ENCODE measurements at places on chromosomes 7 and 10.

- DNase-seq: no peak
Observed at GRCh38 chr10:99394761-99395386, 35.5 kb downstream of the GOT1 start.

DNA sequence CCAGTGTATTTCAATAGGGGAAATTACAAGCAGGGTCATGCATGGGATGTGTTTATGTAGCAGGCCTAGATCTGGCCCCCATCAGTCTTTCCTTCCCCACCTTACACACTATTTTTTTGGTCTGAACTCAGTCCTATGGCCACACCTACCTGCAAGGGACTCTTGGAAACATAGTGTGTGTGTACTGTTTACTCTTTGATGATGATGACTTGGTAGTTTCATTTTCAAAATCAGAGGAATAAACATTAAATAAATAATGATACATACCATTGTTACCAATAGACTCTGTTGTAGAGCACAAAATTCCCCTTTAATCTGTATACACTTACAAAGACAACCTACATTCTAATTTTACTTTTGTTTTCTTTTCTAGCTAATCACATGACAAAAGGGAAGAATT lies 191.0 kb downstream of the ZEB1 start:
- DNase-seq: no peak

DNA sequence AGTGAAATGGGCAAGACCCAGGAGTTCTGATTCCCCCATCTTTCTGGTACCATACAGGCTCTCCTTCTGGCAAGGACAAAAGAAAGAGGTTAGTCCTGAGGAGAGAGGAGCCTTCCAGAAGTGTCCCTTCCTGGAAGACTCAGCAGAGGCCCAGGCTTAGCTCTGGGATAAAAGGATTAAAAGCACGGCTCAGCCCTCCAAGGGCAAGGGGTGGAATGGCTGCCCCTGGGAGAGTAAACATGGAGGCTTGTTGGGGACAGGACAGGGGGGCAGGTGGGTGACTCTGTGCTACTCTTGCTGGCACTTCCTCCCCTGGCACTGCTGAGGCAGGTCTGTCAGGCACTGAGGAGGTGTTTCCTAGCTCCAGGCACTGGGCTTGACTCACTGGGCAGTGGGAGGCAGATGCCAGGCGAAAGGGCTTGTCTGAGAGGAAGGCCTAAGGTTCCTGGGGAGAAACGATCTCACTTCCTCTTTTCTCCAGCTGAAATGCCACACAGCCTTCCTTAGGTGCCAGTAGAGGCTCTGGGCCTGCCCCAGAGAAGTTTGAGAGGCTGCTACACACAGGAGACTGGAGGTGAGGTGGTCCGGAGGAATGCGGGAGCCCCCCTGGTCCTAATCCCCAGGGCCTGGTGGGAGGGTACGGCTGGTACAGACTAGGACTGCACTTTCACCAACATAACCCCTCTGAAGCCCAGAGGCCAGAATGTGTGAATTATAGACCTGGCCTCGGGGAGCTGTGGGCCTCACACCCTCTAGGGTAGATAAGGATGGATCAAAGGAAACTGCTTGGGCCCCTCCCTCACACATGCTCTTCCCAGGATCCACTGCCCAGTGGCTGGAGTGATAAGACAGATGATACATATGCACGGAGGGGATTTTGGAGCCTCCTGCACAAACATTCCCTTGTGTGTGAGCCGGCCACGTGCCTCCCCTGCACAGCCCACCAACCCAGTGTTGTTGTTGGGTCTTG lies 63.2 kb upstream of the PODXL start:
- no peak for DNase-seq

DNA sequence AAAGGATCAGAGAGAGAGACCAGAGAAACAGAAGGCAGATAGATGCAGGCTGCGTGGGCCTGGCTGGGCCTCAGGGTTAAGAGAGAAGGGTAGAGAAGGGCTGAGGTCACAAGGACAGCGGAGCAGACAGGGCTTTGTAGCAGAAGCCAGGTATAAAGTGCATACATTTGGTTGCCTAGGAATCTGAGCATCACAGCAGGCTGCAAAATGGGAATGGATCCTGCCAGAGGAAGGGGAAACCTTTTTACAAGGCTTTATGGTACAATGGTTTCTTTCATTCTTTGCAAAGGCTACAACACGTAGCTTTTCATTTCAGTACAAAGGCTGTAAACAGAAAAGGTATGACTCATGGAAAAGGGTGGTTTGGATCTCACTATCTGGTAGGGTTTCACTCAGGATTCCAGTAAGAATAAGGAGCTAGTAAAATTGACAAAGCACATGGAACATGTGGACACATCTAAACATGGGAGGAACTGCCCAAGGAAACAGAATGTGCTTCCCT lies 275.1 kb downstream of the DOCK4 start:
- DNase-seq: peak; percentile 98

GRCh38 chr7:929311-929711 lies 25.2 kb downstream of the ADAP1 start:
- no peak for DNase-seq

GRCh38 chr7:103824251-103824650 lies 165.2 kb downstream of the RELN start:
- no peak for DNase-seq

DNA sequence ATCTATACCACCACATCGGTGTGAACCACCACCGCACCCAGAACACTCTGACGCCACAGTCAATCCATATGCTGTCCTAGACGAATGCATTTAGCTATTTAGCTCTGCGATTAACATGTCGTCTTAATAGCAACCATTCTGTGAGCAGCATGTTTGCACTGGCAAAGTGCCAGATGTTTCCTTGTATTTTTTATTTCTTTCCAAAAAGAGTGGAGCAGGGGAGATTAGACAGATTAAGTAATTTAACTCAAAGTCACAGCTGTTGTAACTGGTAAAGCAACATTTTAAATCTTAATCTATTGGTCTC lies 57.0 kb upstream of the ARL4A start:
- no peak for DNase-seq

DNA sequence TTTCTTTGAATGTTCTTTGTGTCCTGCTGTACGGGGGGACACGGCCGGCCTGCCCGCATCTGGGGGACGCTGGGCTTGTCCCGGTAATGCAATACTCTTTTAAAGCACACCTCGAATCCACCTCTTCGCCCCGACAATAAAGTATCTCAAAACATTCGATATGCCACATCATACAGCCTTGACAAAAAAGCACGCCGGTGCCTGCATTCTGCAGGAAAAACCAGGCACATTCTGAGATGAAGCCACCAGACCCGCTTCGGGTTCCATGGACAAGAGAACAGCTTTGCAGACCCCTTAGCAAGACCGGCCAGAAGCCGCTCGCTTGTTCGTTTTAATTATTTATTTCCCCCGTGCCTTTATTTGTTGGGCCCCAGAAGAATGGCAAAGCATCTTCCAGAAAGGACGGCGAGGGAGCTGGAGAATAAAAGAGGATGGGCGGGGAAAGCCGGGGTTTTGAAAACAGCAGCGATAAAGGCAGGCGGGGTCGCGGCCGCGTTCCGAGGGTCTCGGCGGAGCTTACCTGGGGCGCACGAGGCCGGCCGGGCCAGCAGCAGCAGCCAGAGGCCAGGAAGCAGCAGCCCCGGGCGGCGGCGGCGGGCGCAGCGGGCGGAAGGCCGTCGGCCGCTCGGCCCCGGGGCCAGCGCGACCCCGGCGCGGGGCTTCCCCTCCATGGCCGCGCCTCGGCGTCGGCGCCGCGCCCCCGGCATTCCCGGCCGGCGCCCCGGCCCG lies 462 bp downstream of the KIAA1549 start:
- peak; percentile 14 for DNase-seq

DNA sequence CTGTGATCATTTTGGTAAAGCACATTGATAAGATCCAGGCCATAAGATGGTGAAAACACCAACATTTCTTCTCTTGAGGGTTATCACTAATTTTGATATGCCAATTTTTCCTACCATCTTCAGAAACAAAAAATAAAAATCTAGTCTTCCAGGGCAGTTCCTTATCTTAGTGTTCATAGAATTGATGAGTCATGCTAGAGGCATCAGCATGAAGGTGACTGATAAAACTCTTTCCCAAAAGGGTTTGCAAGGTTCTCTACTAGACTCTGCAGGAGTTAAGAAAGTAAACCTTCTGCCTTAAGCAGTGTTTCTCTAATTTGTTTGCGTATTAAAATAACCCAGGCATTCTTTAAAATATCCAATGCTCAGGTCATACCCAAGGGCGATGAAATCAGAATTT lies 483.1 kb upstream of the CNTNAP2 start:
- no peak for DNase-seq

DNA sequence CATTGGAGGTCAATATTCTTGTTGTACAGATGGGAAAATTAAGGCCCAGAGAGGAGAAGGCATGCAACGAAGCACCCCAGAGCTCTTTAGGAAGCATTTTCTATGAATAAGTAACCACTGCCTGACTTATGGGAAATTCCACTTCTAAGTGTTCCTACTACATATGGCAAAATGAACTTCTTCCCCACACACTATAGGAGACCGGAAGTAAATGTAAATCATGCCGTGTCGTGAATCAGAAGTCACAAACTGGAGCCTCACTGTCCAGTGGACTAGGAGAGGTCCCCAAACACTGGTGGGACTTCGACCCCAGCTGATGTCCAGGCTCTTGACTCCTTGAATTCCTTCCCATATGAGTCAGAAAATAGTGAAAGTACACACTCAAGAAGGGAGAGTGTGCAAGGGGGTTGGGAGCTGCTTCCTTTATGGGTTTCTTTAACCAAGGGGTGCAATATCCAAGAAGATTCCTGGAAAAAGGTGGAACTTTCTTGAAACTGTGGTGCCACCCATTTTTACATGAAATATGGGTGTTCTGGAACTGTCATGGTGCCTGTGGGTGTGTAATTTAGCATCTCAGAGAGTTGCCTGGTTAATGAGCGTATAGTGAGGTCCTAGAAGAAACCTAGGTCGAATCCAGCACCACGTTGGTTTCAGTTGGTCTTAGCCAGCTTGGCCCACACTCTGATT lies 6.7 kb downstream of the RASSF4 start:
- no peak for DNase-seq

- DNase-seq: peak; percentile 81
Observed at GRCh38 chr7:154928136-154929005, 74.6 kb downstream of the PAXIP1 start.

DNA sequence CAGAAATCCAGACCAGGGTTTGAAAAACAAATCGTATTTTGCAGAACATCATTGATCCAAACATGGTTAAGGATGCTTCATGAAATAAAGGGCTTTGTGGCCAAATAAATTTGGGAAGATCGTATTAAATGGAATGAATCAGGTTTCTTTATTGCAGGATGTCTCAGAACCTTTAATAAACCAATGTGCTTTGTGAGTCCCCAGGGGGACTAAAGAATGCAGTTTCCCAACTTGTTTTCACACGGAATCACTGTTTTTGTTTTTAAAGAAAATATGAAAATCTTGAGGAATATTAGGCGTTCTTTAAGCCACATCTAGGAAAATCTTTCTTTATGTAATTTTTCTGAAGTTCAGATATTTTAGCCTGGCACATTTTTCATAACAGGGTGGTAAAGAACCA lies 16.8 kb upstream of the CCDC172 start:
- no peak for DNase-seq

DNA sequence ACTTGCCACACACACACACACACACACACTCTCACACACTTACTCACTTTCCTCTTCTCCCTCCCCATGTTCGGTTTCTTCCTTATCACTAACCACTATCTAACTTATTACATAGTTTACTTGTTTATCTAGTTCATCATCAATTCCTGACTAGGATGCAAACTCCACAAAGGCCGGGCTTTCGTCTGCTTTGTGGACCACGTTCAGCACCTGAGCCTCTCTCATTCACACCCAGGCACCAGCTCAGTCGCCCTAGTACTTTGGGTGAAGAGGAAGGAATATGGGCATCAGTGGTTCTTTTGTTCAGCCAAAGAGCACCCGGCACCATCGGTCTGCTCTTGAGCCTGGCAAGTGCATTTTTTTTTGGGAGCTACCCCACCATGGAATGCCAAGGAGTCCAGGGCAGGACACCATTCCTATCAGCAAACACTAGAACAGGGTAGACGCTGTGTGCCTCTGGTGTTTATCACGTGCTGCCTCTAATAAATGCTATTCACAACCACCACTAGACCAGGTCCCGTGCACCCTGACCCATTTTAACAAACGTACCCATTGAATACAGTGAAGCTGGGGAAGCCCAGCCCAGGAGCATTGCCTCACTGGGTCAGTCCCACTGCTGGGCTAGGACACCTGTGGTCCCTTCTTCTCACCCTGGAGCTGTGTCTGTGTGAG lies 2.2 kb downstream of the C10orf67 start:
- no peak for DNase-seq

GRCh38 chr10:35552650-35553342 lies 52.3 kb upstream of the GJD4 start:
- DNase-seq: no peak

GRCh38 chr7:104773796-104774195 lies 240.2 kb upstream of the KMT2E start:
- DNase-seq: no peak

DNA sequence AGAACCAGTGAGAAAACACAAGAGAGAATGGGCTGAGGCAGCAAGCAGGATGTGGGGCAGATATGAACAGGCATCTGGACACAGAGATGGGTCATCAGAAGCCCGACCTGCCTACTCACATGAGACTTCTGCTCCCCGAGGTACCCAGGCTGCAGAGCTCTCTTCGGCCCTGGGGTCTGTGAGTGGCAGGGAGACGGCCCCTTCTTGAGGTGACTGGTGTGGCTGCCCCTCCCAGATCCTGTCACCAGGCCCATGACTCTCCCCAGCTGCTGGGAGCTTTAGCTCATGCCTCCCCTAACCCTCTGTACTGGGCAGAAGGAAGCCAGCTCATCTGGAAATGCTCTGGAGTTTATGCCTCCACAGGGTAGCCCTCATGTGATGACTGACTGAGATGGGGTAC lies 157.6 kb upstream of the PCBD1 start:
- DNase-seq: no peak

DNA sequence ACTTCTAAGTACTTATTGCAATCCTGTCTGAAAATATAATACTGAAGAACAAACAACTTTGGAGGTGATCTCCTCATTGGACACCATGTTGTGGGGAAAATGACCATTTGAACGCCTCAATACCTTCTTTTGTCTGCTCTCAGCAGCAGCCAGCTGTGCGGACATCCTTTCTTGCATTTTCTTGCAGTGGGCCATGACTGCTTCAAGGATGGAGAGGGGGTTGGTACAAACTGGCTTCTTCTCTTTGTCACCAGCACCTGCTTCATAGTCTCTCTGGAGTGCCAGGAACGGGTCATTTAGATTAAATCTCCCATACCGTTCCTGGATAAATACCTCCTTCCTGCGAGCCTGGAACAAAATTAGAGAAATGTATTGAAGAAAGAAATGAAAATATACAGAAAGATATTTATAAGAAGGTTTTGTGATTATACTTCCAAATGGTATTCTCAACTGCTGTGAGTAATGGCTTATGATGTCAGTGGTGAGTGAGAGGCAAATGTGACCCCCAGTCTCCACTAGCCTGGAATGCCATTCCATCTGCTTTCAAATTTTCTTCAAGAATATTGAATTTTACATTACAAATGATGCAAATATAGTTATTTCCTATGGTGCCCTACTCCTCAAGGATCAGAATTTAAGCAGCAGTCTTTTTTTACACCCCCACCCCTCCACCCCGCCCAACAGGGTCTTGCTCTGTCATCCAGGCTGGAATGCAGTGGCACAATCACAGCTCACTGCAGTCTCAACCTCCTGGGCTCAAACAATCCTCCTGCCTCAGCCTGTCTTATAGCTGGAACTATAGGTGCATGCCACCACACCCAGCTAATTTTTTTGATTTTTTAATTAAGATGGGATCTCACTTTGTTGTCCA lies 62.4 kb downstream of the CTTNBP2 start:
- no peak for DNase-seq

- DNase-seq: no peak
Observed at GRCh38 chr10:90674928-90675327, 182.9 kb downstream of the HTR7 start.

Data from SW480 (cell line).